NCI-H2171 (cell line): ENCODE measurements at places on chromosomes 13 and 19.

DNA sequence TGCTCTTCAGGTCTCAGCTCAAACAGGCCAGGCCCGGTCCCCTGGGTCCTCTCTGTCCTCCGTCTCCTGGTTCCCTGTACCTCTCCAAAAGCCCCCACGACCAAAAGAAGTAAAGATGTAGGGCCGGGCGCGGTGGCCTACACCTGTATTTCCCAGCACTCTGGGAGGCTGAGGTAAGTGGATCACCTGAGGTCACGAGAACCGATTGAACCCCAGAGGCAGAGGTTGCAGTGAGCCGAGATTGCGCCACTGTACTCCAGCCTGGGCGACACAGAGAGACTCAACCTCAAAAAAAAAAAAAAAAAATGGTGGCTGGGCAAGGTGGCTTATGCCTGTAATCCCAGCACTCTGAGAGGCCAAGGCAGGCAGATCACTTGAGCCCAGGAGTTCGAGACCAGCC, 22.0 kb upstream of the BCL3 start:
- no peak for DNase-seq

GRCh38 chr13:48138270-48138669, 43.4 kb upstream of the MED4 start:
- no peak for DNase-seq

DNA sequence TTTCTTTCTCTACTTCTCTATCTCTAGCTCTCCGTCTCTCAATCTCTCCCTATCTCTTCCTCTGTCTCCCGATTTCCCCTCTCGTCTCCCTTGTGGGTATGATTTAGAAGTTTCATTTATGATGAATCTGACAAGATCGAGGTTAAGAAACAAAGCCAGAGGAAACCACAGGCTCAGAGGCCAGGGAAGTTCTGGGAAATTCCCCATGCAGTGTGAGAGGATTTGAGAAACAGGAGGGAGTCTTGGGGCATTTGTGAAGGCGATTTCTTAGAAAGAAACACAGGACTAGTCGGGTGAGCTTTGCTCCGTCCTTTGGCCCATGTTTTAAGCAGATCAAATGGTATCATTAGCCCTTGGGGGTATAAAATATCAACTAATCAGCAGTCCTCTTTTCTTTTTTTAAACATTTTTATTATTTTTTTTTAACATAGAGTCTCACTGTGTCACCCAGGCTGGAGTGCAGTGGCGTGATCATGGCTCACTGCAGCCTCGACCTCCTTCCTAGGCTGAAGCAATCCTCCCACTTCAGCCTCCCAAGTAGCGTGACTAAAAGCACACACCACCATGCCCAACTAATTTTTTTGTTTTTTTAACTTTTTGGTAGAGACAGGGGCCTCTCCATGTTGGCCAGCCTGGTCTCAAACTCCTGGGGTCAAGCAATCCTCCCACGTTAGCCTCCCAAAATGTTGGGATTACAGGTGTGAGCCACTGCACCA, 25.8 kb downstream of the TNFSF9 start:
- no peak for DNase-seq

DNA sequence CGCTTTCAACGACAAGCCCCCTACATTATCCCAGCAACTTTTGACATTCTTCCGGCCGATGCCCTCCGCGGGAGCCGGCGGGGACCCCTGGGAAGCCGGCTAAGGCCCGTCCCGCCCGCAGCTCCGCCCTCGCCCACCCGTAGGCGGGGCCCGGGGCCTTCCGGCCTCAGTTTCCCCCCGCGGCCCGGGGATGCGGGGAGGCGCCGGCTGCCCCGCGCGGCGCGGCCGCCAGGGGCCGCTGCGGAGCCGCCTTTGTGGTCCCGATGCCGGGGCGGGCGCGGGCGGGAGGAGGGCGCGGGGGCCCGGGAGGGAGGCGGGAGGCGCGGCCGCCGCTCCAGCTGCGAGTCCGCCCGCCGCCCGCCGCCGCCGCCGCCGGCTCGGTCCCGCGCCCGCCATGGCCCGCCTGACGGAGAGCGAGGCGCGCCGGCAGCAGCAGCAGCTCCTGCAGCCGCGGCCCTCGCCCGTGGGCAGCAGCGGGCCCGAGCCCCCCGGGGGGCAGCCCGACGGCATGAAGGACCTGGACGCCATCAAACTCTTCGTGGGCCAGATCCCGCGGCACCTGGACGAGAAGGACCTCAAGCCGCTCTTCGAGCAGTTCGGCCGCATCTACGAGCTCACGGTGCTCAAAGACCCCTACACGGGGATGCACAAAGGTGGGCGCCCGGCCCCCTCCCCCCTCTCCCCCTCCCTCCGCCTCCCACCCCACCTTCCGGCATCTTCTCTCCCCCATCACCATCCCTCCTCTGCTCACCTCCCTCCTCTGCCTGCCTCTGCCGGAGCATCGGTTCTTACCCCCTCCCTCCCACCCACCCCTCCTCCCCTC, at the start of gene CELF5:
TSS of gene CELF5 (plus strand) at position 316 of the 823 bp plus-strand sequence. CDS start at position 395, 79 bp downstream.
- peak; percentile 66 for DNase-seq

- no peak for DNase-seq
Observed at GRCh38 chr19:49445997-49446396, 4.7 kb upstream of the SLC17A7 start.

GRCh38 chr19:34596989-34597388, 80.0 kb downstream of the SCGB2B2 start:
- DNase-seq = no peak

- no peak for DNase-seq
Observed at GRCh38 chr13:109715902-109716301, 70.5 kb downstream of the IRS2 start.

DNA sequence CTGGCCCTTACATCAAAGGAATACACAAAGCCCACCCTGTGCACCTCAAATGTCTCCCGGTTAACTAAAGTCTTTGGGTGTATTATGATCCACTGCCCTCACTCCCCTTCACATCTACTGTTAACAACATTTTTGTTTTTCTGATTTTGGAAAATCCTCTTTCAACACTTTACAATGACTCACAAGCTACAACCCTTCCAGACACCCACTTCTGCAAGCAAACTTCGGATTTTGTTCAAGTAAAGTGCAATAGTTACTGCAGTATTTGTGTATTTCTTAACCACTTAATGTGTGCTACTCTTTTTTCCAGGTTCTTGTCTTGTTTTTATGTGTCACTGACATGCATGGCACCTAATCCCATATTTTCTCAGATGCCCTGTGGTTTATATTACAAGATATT, 101.1 kb downstream of the EDNRB start:
- no peak for DNase-seq

- no peak for DNase-seq
Observed at GRCh38 chr13:67094952-67095351, 135.2 kb downstream of the PCDH9 start.

DNA sequence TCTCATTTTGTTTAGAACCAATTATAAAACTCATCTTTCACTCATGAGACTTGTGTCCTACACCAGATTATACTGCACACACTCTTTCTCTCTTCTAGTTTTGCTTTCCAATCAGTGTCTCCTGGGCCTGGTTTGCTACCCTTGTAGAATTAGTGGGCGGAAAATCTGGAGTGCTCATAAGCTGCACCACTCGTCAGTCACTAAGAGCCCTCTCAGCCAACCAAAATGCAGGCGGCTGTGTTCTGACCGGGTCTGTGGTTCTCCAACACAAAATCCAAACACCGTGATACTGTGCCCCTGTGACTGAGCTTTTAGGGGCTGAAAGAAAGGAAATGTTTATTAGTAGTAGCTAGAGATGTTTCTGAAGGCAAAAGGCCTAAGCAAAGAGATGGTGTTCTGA, 83.7 kb upstream of the OBI1 start:
- no peak for DNase-seq

DNA sequence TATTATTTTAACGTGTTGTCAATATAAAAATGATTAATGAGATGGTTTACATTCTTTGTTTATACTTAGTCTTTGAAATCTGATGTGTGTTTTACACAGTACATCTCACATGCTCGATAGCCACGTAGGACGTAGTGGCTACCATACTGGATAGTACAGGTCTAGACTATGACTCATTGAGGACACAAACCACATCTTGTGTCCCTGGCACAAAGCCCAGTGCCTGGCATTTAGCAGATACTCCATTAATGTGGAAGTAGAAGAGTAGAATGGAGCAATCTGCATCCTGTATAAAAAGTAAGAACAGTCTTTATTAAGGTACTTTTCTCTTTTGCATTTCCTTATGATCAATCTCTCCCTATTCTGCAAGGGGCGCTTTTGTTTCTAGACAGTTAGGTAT, 49.0 kb upstream of the FRY start:
- DNase-seq = no peak

- peak; percentile 85 for DNase-seq
Observed at GRCh38 chr19:58059003-58059670, at the start of gene ZNF135. Gene ZNF135, plus strand, starts transcription at chr19:58059282. Its CDS starts 721 bp downstream, at chr19:58060003.

DNA sequence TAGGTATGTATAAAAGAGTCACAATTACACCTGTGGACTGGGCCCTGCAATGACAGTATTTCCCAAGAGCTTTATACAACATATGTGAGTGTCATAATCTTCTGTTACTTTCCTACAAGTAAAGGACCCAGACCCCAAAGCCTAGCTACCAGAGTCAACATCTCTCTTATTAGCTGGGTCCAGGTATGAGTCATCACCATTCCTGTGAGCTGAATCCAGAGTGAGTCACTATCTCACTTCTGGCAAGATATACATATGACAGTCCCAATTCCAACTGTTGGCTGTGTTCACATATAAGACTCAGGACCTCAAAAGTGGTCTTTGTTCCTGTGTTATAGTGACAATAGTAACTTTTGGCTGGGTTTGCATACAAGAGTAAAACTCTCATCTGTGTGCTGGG, 46.7 kb downstream of the ZNF729 start:
- no peak for DNase-seq

DNA sequence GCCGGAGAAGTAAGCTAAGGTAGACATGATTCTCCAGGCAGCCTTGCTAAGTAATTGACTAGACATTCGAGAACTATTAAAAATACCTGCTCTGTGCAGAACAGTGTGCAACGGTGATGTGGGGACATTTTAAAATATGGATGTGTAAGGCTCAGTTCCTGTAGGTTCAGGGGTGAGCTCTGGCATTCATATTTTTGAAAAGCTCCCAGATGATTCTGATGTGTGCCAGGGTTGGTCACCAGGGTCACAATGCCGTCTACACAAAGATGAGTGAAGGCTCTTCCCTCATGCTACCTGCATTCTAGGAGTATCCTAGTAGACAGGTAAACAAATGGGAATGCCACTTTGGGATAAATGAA, 702 bp upstream of the EPSTI1 start:
- no peak for DNase-seq

- no peak for DNase-seq
Observed at GRCh38 chr13:46051968-46052318, 603 bp downstream of the ZC3H13 start.

DNA sequence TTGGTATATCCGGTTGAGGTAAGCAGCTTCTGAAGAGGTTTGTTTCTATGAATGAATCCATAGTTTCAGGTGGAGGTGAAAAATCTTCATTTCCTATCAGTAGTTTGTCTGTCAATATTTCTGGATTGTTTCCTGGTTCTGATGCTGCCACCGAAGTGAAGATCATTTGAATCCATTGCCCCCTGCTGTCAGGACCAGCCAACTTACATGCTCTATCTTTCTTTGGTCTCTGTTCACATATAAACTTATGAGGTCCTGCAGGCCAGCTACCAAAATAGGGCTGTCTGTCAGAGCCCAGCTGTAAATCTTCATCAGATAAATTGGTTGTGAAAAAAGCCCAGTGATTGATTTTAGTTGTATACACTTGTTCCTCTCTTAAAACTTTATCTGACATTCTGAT, 15.2 kb upstream of the N4BP2L1 start:
- no peak for DNase-seq

DNA sequence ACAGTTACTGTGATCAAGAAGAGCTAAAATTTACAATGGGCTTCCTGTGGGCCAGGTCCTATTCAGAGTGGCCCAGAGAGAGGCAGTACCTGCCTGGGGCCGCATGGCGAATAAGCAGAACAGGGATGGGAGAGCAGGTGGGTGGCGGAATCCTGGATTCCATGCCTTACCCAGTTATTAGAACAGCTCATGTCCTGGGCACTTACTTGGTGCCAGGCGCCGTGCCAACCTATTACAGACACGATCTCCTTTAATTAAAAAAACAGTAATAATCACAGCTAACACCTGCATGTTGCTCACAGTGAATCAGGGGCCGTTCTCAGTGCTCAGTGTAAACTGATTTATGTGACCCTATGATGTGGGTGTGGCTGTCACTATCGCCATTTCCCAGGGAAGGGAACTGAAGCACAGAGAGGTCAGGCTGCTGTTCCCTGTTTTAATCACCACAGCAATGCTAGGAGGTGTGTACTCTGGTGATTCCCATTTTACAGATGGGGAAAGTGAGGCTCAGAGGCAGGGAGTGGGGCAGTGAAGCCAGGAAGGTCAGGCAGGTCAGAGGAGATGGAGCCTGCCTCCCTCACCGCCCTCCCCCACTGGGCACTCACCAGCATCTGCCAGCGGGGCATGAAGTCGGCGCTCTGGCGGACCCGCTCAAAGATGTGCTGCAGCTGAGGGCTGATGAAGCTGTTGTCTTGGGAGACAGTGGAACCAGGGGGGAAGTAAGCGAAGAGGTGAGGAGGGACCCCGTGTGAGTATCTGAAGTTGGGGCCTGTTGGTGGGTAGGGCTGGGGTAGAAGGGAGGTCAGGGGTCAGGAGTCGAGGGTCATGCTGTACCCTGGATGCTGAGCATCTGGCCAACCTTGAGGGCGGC, 12.0 kb downstream of the COQ8B start:
- no peak for DNase-seq

GRCh38 chr19:20237773-20238623, 71.0 kb downstream of the ZNF486 start:
- DNase-seq = peak; percentile 24

DNA sequence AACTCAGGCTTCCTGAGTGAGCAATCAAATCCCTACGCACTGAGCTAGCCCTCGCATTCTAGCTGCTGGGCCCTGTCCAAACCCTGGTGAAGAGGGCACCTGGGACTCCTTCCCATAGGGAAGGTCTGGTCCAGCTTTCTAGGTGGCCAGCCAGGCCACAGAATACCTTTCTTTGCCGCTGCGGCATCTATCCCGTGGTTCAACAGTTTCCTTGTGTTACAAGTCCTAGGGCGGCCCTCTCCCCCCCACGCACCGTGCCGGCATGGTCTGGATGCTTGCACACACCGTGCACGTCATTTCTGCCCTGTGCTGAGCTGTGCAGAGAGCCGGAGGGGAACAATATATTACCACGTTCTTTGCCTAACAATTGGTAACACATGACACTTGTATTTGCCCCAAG, 164.6 kb upstream of the TSHZ3 start:
- no peak for DNase-seq

DNA sequence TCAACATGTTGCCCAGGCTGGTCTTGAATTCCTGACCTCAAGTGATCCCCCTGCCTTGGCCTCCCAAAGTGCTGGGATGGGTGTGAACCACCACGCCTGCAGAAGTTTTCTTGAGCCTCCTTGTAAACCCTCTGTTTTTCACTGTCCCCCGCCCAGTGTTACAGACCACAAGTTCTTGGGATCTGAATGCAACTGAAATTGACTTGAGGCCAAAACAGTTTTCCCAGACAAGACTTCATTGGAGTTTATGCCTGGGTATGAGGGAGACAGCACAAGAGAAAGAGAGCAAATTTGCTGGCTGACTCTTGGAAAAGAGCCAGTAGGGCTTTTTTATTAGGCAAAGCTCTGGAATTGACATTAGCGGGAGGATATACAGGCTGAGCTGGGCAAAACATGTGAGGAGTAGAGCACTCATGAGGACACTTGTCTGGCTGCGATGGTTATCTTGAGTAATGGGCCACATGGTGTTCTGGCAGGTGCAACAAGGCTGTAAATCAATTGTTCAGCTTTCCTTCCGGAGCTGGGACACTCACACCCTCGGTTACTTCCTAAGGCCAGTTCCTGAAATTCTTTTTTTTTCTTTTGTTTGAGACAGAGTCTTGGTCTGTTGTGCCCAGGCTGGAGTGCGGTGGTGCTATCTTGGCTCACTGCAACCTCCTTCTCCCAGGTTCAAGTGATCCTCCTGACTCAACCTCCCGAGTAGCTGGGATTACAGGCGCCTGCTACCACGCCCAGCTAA, 12.7 kb upstream of the HNRNPL start:
- DNase-seq = peak; percentile 11

GRCh38 chr13:76019421-76020044, 383.4 kb downstream of the LMO7 start:
- no peak for DNase-seq
